ENCODE measurements at places on chromosomes 6 and 20.

DNA sequence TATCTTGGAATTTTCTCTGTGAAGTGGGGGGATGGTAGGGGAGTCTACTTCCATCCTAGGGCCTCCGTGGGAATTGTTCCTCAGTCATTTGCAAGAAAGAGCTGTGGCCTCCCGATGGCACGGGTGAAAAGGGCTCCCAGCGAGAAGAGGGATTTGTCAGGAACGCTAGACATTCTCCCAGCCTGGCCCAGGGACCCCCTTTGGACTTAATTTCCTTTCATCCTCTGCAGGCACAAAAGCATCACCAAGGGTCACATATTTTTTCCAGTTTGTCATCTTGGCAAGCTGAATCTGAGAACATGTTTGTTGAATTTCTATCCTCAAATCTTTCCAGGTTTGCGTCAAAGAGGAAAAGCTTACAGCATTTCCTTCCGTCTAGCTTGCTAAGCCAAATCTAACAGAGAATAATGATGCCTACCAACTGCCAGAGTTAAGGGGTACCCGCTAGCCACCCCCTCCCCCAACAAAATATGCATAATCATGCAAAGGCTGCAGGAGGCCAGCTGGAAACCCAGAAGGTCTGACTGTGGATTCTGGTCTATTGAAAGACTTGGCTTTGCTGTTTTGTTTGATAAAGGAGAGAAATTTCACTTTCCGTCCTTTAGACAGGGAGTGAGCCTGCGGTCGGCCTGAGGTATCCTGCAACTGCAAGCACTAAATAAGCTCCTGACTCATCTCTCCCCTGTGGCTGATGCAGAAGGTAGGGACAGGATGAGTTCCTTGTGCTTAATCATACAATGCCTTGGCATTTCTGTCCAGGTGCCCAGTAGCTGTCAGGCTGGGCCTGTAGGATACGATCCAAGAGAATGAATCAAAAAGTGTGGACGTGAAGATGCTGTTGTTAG is 23.1 kb downstream of the PSMG4 start:
- no peak for DNase-seq

- peak; percentile 34 for DNase-seq
Observed at GRCh38 chr6:17086469-17086868, 15.4 kb upstream of the STMND1 start.

DNA sequence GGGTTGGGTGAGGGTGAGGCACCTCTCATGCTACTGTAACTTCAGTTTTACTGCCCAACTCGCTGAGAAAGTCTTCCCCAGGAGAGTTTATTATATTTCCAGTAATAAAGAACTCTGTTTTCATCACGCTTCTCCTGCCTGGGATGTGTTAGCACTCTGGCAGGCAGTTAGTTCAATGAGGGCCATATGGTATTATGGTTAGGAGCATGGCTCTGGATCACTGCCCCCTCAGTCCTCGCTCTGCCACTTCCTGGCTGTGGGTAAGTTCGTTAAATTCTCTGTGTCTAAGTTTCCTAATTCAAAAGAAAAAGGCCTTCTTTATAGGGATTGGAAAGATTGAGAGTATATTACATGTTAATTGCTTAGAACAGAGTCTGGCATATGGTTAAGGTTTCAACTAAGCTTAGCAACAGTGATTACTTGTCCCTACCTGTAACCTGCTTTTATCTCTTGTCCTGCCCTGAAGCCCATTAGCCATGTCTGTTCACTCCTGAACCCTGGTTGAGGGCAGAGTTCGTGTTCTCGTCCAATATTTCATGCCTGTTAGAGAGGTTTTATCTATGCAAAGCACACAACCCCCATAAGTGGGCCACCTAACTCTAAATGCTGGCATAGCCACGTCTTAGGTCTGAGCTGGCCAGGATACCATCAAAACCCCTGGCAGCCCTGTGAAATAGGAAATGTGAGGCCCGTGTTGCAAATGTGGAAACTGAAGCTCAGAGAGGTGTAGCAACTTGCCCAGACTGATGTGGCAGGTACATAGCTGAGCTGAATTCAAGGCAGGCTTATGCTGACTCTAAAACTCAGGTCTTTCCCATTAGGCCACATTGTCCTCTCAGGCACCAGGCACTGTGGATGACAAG is 342.5 kb upstream of the JARID2 start:
- no peak for DNase-seq

GRCh38 chr6:71733970-71734899 is 152.1 kb upstream of the RIMS1 start:
- no peak for DNase-seq

GRCh38 chr6:137637121-137637520 is 142.9 kb upstream of the OLIG3 start:
- no peak for DNase-seq

DNA sequence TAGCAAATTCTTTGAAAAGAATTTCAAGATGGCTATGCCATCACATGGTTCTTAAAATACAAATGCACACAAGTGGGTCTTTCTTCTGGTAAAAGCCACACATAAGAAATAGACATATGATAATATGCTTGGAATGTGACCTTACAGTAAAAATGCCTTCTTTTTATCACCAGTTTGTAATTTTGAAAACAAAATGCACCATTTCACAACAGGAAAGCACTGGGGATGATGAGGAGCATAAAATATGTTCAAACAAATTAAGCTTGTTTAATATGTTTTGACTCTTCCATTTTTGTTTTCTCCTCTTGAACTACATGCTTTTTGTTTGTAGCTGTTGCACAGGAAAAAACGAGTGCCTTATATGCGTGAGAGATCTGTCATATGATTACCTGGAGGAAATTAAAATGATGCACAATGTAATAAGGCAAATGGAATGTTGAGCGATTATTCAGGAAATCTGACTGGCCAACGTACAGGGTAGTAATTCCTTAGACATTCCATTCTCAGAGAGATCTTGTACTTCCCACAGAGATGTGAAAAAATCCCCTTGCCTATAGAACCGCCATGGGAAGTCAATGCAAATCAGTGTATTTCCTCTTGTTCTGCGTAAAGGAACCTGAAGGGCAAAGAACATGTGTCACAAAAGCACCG is 911.6 kb downstream of the TFAP2A start:
- no peak for DNase-seq
